Activated T-cell treated with anti-CD3 and anti-CD28 coated beads, Interleukin-2, amount 50 U/mL, for 24 hours (primary cell): ENCODE measurements at places on chromosomes 16 and 17.

DNA sequence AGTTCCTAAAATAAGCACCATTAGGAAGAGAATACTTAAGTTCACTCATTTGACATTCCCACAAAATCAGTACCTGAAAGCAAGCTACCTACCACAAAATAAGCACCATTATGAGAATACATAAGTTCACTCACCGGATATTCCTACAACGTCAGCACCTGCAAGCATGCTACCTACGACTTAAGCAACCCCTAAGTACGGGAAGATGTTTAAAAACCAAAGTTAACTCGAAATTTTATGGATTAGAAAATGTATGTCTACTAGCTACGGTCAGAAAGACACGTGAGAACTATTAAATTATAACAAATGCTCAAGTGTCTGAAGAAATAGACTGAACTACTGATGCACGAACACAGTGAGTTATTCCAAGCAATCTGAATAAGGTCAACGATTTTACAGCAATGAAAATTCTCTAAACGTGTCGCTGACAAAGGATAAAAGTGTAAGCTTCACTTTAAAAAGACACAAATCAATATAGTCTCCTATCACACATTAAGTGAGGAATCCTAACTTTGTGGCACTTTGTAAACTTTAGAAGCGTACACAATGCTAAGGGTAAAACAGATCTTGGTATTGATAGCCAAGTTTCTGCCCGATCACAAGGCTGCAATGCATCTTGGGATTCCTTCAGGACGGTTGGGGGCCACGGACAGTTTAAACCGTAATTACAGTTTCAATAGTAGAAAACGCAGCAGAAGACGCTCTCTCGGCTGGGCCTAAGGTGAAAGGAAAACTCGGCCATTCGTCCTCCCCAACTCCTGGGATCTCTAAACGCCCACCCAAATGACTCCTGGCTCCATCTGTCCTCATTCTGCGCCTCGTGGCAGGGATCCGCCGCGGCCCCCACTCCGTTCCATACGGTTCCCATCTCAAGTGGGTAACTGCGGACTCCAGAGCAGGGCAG is 1.3 kb downstream of the GSPT1 start:
- peaks cover 50% of the 10 kb centered on the region for H3K36me3 ChIP-seq
- H3K4me1 ChIP-seq = peaks cover 49% of the 10 kb centered on the region
- H3K27me3 ChIP-seq = no peaks in the 10 kb centered on the region

DNA sequence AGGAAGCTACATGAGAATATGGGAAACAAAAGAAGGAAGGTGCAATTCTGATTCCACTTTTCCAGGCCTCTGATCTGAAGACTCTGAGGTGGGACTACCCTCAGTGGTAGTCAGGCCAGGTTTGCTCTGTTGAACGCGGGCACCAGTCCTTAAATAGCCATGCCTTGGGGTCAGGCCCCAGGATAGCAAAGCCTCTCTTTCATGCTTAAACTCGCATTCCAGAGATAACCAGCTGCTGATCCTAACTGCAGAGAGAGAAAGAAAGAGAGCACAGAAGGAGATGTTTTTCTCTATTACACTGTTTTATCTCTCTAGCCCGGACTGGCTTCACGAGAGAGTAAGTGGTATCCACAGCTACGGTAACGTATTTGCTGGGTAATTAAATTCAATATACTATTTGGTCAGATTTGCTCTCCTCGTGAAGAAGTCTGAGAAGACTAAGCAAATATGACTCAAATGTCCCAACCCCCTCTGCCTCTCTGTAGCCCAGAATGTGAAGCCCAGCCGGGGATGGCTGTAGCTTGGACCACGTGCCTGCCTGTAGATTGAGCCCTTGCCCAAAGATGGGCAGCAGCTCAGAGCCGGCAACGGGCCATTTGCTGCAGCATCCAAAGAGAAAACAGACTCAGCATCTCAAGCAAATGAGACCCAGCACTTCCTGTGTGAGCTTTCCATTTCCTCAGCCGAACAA is 122.2 kb downstream of the SMG6 start:
- no peak for DNase-seq
- H3K4me1 ChIP-seq = no peaks in the 10 kb centered on the region
- no peak overlapping the region for H3K27ac ChIP-seq

GRCh38 chr17:78995761-78996451 is 13.7 kb downstream of the CANT1 start:
- peak; percentile 16 for DNase-seq
- peaks cover 5% of the 10 kb centered on the region for H3K4me1 ChIP-seq
- H3K4me3 ChIP-seq = no peak overlapping the region
- H3K36me3 ChIP-seq = peaks cover 88% of the 10 kb centered on the region
- H3K27me3 ChIP-seq = no peaks in the 10 kb centered on the region
- peak overlapping the region; percentile 15 for H3K27ac ChIP-seq

- H3K27ac ChIP-seq = no peak overlapping the region
- H3K27me3 ChIP-seq = no peaks in the 10 kb centered on the region
- peaks cover 32% of the 10 kb centered on the region for H3K4me1 ChIP-seq
- no peak overlapping the region for H3K4me3 ChIP-seq
- no peak for DNase-seq
Measured at GRCh38 chr16:79047337-79047736, 553.2 kb downstream of the MAF start.

- DNase-seq = no peak
- H3K27me3 ChIP-seq = no peaks in the 10 kb centered on the region
- H3K4me3 ChIP-seq = no peak overlapping the region
- peaks cover 67% of the 10 kb centered on the region for H3K4me1 ChIP-seq
Measured at GRCh38 chr16:17465460-17465859, 5.3 kb downstream of the XYLT1 start.

GRCh38 chr16:85556456-85557082 is 56.6 kb upstream of the GSE1 start:
- peak overlapping the region; percentile 85 for H3K4me3 ChIP-seq
- DNase-seq = peak; percentile 75
- no peaks in the 10 kb centered on the region for H3K27me3 ChIP-seq
- H3K36me3 ChIP-seq = peaks cover 14% of the 10 kb centered on the region
- H3K4me1 ChIP-seq = peaks cover 49% of the 10 kb centered on the region

GRCh38 chr17:14429084-14429483 is 128.2 kb downstream of the HS3ST3B1 start:
- no peaks in the 10 kb centered on the region for H3K27me3 ChIP-seq
- H3K4me1 ChIP-seq = peaks cover 54% of the 10 kb centered on the region
- peak overlapping the region; percentile 70 for H3K4me3 ChIP-seq
- no peaks in the 10 kb centered on the region for H3K36me3 ChIP-seq

GRCh38 chr16:84228256-84228838 is 11.5 kb downstream of the KCNG4 start:
- no peak overlapping the region for H3K27ac ChIP-seq
- no peaks in the 10 kb centered on the region for H3K36me3 ChIP-seq

DNA sequence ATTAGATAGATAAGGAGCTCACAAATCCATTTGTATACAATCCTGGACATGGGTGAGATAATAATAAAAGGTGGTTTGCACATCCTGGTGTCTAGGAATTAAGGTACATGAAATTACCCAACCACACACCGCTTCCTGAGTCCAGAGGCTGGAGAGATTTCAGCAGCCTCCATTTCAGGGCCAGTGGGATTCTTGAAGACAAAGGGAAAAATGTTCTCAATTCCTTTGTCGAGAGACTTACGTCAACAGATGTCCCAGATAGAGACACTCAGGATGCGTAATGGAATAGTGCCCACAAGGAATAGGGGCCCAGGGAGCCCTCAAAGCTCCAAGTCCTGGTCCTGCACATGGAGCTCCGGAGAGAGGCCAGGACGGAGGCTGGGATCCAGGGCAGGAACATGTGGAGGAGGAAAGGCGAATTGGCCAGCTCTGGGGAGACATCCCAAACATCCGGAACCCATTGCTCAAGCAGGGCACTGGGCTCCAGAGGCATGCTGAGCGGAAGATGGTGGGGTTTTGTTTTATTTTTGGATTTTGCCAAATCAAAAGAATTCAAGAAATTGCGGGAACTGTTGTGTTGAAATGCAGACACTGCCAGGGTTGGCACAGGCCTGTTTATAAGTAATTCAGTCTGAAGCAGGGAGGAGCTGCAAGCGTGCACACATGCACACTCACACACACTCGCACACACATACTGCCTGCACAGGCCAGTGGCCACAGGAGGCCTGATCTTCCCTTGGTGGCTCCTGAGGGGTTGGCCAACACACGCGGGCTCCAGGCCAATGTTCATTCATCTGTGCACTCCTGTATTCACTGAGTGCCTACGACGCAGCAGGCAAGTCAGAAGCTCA is 97.2 kb downstream of the NOG start:
- no peak for DNase-seq
- no peaks in the 10 kb centered on the region for H3K4me1 ChIP-seq
- no peaks in the 10 kb centered on the region for H3K36me3 ChIP-seq
- H3K27me3 ChIP-seq = peaks cover 17% of the 10 kb centered on the region
- no peak overlapping the region for H3K27ac ChIP-seq
- no peak overlapping the region for H3K4me3 ChIP-seq

GRCh38 chr17:40319651-40320540 is 10.9 kb downstream of the RARA start:
- DNase-seq = peak; percentile 70
- H3K27ac ChIP-seq = peak overlapping the region; percentile 100
- H3K4me1 ChIP-seq = peaks cover 87% of the 10 kb centered on the region
- H3K4me3 ChIP-seq = peak overlapping the region; percentile 94
- H3K27me3 ChIP-seq = no peaks in the 10 kb centered on the region

DNA sequence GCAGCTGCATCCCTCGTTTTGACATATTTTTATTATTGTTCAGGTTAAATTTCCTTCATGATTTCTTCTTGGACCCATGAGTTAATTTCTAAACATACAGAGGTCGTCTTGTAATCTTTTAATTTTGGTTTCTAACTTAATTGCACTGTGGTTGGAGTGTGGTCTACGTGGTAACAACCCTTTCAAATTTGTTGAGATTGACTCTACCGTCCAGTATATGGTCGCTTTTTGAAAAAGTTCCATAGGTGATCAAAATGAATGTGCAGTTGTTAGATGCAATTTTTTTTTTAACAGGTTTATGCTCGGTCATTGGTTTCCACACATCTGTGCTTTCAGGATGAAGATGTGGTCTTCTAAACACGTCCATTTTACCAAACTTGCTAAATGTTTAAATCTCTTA is 11.0 kb upstream of the SLC6A4 start:
- H3K27me3 ChIP-seq = no peaks in the 10 kb centered on the region
- peaks cover 4% of the 10 kb centered on the region for H3K4me1 ChIP-seq
- H3K36me3 ChIP-seq = peaks cover 52% of the 10 kb centered on the region
- no peak for DNase-seq

- no peak for DNase-seq
- no peak overlapping the region for H3K27ac ChIP-seq
- H3K27me3 ChIP-seq = no peaks in the 10 kb centered on the region
- no peaks in the 10 kb centered on the region for H3K4me1 ChIP-seq
Measured at GRCh38 chr16:63890081-63890480, 1231.8 kb downstream of the CDH11 start.

DNA sequence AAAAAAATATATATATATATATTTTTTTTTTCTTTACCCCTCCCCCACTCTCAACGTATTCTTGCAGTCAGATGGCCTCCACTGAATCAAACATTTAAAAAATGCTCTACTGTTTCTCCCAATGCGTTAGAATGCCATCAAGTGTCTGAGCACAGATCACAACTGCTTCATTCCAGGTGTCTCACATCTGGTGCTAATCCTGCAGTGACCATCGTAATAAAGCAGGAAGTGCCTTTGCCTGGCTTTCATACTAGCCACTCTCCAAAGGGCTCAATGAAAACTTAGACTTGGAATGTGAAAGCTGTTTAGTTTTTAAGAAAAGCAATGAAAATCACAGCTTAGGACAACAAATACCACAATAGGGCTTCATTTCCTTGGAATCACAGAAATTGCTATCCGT is 37.2 kb downstream of the SKAP1 start:
- H3K27me3 ChIP-seq = no peaks in the 10 kb centered on the region
- no peak overlapping the region for H3K4me3 ChIP-seq
- DNase-seq = no peak

- no peak for DNase-seq
- H3K27me3 ChIP-seq = no peaks in the 10 kb centered on the region
- H3K27ac ChIP-seq = no peak overlapping the region
- no peaks in the 10 kb centered on the region for H3K36me3 ChIP-seq
- no peak overlapping the region for H3K4me3 ChIP-seq
Measured at GRCh38 chr17:73371285-73371684, 59.5 kb upstream of the CDC42EP4 start.

GRCh38 chr17:45326626-45327025 is 9.8 kb upstream of the MAP3K14 start:
- no peak overlapping the region for H3K4me3 ChIP-seq
- H3K27ac ChIP-seq = no peak overlapping the region
- no peaks in the 10 kb centered on the region for H3K36me3 ChIP-seq
- H3K4me1 ChIP-seq = peaks cover 19% of the 10 kb centered on the region
- no peaks in the 10 kb centered on the region for H3K27me3 ChIP-seq

GRCh38 chr16:61366006-61366405 is 670.2 kb downstream of the CDH8 start:
- H3K27me3 ChIP-seq = no peaks in the 10 kb centered on the region
- no peaks in the 10 kb centered on the region for H3K4me1 ChIP-seq
- H3K4me3 ChIP-seq = no peak overlapping the region
- H3K36me3 ChIP-seq = no peaks in the 10 kb centered on the region
- no peak for DNase-seq
- H3K27ac ChIP-seq = no peak overlapping the region
